ENCODE measurements at places on chromosomes 3 and 15.

DNA sequence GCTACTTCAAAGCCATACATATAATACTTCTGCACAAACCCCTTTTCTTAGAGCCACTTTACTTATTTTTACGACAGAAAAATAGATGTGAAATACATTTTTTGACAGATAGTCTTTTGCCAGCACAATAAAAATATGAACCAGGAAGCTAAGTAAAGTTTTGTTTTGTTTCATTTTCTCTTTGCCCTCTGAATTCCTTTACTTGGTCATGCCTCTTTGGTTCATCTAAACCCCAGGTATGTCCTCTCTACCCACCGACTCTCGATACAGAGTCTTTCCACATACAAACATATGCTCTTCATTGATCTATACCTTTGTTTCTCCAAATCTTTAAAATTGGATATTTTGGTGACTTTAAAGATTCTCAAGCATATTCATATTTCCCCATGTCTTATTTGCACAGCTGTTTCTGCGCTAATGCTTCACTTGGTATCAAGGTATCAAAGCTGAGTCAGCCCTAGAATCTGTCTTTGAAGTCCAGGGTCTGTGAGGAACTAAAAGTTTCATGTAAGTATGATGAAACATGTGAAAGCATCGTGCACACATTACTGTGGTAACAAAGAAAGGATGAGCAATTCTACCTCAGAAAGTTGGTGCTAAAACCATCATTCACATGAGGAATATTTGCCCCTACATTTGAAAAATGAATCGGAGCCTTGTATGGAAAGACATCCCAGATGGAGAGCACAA lies 845.4 kb downstream of the NAALADL2 start:
- DNase-seq = no peak

GRCh38 chr3:63405882-63406281 lies 127.8 kb downstream of the SYNPR start:
- DNase-seq = no peak

- DNase-seq = no peak
These were observed 38.6 kb upstream of the RAF1 start for GRCh38 chr3:12702501-12702900.

DNA sequence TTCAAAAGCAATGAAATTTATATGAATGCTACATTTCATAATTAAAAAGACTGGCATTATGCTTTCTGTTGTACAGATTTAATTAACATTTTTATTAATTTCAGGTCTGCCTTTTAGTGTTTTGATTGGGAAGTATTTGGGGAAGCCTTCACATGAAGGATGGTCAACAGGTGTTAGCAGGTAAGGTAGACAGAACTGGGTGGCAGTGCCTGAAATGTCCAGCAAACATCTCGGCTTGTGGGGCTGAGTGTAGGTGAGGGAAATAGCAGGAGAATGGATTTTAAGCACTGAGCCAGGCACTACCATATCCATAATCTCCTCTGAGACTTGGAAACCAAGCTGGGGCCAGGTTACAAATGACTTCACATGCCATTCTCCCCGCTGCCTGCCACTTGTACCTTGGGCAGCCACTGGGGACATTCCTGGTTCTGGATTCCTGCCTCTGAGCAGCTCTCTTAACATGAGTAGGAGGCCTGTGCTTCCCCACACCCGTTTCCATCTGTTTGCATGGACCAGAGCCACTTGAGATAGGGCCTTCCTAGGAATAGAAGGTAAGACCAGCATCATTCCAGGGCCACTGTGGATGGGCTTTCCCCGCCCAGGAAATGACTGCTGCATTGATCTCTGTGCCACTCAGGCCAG lies 125.9 kb upstream of the HES1 start:
- no peak for DNase-seq

GRCh38 chr3:180457225-180457624 lies 144.7 kb upstream of the TTC14 start:
- peak; percentile 1 for DNase-seq

GRCh38 chr3:9168241-9168741 lies 81.2 kb downstream of the SRGAP3 start:
- no peak for DNase-seq

- DNase-seq = no peak
These were observed 5.6 kb downstream of the ACAD9 start for GRCh38 chr3:128884992-128885391.

DNA sequence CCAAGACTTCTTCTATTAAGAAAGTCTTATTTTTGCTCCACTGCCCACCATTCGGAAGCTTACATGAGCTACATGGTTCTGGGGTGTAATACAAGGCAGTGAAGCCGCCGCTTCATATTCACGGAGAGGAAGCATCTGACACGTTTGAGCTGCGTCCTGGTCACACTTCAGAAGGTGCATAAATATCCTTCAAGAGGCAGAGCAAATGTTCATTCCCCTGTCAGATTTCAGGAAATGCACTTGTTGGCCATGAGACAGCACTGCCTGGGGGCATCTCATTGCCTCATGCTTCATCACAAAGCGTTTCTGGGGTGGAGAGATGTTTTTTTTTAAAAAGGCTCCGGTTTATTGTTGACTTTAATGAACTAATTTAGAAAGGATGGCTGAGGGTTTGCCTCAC lies 119.9 kb downstream of the CADPS start:
- peak; percentile 5 for DNase-seq

DNA sequence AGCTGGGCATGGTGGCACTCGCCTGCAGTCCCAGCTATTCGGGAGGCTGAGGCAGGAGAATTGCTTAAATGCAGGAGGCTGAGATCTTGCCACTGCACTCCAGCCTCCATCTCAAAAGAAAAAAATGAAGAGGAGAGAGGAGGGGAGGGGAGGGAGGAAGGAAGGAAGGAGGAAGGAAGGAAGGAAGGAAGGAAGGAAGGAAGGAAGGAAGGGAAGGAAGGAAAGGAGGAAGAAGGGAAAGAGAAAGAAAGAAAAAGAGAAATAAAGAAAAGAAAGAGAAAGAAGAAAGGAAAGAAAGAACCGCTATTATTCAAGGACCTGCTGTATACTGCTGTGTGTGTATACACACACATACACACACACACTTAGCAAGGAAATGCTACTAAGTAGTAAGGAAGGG lies 35.6 kb upstream of the DYNC1LI1 start:
- no peak for DNase-seq

GRCh38 chr3:72481542-72481941 lies 366.7 kb downstream of the SHQ1 start:
- no peak for DNase-seq

DNA sequence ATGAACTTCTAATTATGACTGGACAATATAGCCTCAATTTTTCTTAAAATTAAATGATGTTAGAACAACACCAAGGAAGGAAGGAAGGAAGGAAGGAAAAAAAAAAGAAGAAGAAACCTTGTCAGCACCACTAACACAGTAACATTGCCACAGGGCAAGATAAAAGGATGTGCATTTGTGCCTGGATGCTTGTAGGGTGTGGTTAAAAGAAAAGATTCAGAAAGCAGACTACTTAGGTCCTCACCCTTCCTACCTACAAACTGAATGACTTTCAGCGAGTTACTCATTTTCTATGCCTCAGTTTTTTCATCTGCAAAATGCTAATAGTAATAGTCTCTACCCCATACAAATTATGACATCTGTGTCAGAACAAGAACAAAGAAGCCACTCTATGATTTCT lies 778.3 kb downstream of the MCTP2 start:
- no peak for DNase-seq

DNA sequence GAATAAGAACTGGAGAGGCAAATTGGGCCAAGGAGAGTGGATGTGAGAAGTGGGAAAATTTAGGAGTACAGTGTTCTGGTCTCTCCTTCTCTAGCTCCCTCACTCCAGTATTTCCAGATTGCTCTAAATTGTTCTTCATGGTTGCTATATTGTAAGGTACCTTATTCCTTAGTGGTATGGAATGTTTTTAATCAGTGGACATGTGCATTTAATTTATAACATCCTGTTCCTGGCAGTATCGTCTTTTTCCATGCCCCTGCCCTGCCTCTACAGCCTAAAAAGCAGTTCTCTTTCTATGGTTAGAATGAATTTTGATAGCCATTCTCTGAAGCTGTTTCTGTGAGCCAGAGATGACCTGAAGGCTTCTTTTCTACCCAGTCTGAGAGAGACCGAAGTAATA lies 180.5 kb downstream of the TCF12 start:
- DNase-seq = no peak

- no peak for DNase-seq
These were observed 21.3 kb upstream of the TMEM108 start for GRCh38 chr3:133016838-133017309.

DNA sequence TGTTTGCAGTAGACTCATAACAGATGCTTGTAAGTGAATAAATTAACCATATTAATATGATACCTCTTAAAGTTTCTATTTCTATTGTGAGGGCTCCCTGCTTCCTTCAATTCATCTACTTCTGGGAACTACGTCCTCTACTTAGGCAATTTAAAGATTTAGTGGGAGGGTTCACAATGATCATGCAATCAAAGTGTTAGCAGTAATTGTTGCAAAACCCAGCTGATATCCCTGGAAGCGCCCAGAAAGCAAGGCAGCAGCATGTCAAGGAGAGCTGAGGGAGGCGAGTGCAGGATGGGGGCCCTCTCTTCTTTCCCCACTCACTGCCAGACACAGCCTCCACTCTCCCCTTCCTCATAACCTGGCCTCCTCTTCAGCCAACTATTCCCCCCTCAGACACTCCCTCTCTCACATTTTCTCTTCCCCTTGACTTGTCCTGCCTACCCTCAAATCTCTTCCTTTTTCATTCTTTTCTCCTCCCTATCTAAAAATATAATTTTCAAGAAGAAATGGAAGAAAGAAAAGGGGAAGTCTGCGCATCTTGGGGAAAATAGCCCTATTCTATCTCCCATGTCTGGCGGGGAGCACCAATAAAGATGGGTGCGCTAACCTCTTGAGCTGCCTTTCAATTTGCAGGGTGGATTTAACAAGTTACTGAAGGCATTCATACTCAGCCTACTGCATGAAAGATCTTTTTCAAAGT lies 6.6 kb downstream of the TMEM212 start:
- DNase-seq = no peak

- DNase-seq = no peak
These were observed 188.3 kb downstream of the CFAP20DC start for GRCh38 chr3:58861551-58861950.

All from GM23248 (cell line).